ENCODE measurements at places on chromosomes 4 and X.

- no peak overlapping the region for H3K27ac ChIP-seq
- H3K4me3 ChIP-seq = no peak overlapping the region
- DNase-seq = peak; percentile 48
Measured at GRCh38 chrX:136759968-136760367, 20.8 kb downstream of the ARHGEF6 start.

DNA sequence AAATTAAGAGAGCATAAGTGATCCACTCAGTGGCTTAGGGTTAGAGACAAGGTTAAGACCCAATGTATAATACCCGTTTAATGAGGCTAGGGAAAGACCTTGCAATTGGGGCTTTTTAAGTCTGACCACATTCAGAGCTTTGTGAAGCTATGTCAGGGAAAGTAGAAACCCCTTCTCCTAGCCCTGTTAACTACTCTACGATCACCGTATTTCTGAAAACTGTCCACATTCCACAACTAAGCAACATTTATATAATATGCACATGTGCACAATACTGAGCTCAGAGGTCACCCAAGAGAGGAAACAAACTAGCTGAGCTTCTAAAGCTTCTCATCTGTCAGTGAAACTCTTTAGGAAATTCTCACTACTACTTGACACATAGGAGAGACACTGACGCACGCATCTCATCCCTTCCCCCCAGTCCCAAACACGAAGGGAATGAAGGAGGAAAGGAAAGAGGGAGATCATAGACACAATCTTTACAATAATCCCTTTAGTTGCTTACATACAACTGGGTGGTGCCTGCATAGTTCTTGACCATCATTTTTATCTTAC, 56.2 kb downstream of the METTL14 start:
- H3K36me3 ChIP-seq = peaks cover 40% of the 10 kb centered on the region
- no peak for DNase-seq
- peak overlapping the region; percentile 35 for H3K27ac ChIP-seq
- H3K4me1 ChIP-seq = 0 out of 2 replicates have a peak, but pooled peaks cover 6% of the 10 kb centered on the region
- H3K27me3 ChIP-seq = no peaks in the 10 kb centered on the region

DNA sequence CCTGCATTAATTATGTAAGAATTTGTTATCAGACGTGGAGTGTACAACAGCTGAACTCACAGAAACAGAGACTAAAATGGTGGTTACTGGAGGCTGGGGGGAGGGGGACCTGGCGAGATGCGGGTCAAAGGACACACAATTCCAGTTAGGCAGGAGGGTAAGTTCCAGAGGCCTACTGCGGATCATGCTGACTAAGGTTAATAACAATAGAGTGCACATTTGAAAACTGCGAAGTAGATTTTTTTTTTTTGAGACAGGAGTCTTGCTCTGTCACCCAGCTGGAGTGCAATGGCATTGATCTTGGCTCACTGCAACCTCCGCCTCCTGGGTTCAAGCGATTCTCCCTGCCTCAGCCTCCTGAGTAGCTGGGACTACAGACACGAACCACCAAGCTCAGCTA, 7.6 kb downstream of the AGA start:
- H3K4me1 ChIP-seq = no peaks in the 10 kb centered on the region
- no peaks in the 10 kb centered on the region for H3K36me3 ChIP-seq
- no peak overlapping the region for H3K4me3 ChIP-seq

DNA sequence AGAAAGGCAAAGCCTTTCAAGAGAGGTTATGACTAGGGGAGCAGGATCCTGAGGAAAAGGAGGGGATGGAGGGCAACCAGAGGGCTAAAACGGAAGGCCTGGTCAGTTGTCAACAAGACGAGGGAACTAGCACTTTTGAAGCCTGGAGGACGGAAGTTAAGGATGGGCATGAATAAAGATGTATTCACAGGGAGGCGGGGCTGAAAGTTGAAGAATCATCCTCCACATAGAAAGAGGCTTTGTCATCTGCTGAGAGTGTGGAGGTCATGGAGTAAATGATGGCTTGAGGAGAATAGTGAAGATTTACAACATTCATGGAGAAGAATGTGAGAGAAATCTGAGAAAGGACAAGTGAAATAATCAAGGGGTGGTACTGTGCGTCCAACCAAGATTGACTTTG, 137.5 kb downstream of the MAGEB17 start:
- H3K4me3 ChIP-seq = no peak overlapping the region
- no peak for DNase-seq
- H3K27me3 ChIP-seq = no peaks in the 10 kb centered on the region
- no peak overlapping the region for H3K27ac ChIP-seq
- H3K4me1 ChIP-seq = peaks cover 4% of the 10 kb centered on the region

DNA sequence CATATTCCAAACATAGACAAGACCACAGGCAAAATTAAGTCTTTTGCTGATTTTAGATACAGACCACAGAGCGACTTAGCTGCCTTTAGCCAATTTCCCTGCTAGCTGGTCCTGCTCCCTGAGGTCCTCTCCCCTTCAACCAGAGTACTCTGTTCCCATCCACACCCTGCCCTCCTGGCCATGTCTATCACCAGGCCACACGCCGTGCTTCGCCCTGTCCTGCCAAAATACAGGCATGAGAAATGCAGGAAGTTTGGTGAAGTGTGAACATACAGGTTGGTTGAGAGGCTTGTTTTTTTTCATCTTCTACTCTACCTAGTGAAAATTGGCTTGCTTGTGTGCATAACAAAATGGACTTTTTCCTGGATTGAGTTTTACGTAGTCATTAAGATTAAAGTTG, 226.2 kb upstream of the TENM3 start:
- H3K4me3 ChIP-seq = no peak overlapping the region
- no peak for DNase-seq
- no peaks in the 10 kb centered on the region for H3K27me3 ChIP-seq
- H3K27ac ChIP-seq = no peak overlapping the region
- no peaks in the 10 kb centered on the region for H3K36me3 ChIP-seq

- H3K4me1 ChIP-seq = no peaks in the 10 kb centered on the region
- H3K4me3 ChIP-seq = no peak overlapping the region
- no peak overlapping the region for H3K27ac ChIP-seq
- no peaks in the 10 kb centered on the region for H3K36me3 ChIP-seq
Measured at GRCh38 chr4:114435116-114435515, 163.5 kb upstream of the UGT8 start.
